ENCODE measurements at places on chromosomes 2 and 18.

GRCh38 chr2:12416600-12416999 is 300.1 kb upstream of the TRIB2 start:
- DNase-seq = peak; percentile 50

DNA sequence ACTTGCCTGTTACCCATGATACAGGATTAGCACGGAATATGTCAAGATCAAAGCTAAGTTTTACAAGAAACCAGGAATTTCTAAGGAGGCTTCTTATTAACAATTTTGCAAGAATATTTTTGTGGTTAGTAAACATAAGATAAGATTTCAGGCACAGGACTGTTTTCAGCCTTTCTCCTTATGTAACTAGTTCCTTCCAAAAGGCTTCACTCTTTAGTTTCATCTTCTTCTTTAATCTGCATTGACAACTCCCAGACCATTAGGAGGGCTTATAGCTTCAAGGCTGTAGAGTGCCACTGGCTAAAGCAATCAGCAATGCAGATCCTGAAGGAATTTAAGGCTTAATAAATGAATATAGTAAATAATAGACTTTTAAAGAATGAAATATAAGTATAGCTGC is 29.3 kb downstream of the SLC14A1 start:
- DNase-seq = no peak

DNA sequence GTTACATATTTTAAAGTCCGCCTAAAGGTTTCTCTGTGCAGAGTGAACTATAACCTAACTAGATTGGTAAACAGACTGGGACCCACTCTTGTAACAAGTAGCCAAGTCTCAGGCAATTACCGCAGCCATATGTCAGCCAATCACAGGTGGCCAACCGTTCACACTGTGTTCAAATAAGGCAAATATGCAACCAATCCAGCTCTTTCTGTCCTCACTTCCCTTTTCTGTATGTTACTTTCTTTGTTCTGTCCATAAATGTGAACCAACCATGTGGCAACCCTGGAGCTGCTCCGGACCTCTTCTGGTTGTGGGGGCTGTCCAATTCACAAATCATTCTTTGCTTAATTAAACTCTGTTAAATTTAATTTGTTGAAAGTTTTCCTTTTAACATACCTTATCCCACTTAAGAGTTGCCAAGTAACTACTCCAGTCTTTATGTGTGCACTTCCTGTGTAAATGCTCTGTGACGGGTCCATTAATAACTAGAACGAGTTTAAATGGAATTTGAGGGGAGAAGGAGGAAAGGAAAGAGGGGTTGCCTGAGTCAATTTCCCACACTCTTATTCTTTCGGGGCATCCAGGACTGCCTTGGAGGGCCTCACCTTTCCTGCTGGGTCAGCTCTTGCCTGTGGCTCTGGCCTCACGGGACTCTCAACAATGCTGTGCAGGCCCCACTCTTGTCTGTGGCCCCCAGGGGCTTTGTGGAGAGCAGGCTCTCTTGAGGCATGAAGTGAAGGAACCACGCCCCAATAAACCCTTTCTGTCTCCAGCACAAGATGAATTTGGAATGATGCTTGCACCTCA is 6.6 kb upstream of the RPL37A start:
- DNase-seq = peak; percentile 21

GRCh38 chr2:24541621-24542020 is 50.6 kb downstream of the NCOA1 start:
- no peak for DNase-seq

GRCh38 chr18:50119296-50119695 is 75.7 kb downstream of the MYO5B start:
- DNase-seq = no peak

- DNase-seq = no peak
Observed at GRCh38 chr2:112725545-112726457, 5.0 kb downstream of the NT5DC4 start.

DNA sequence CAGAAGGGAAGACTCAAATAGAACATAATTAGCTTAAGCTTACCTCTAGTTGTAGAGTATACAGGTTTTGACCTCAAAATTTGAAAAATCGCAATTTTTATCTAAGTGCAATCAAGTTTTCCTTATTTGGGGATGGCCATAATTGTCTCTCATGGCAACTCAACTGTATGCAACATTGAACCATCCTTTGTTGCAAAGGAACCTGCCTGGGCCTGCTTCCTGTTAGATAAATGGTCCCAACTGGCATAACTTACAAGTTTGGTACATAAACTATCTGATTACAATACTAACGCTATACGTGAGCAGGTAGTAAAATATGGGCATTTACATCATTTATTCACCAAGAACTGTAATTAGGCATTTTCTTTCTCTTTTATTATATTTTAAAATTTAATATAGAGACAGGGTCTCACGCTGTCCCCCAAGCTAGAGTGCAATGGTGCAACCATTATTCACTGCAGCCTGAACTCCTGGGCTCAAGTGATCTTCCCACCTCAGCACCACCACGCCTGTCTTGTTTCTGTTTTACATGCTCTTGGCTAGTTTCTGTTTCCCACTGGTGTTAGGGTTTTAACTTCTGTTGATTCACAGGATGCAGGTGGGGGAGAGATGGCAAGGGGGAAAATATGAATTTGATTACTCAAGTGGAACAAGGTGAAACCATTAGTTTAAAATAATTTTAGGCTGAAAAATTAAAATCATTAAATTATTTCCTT is 55.3 kb upstream of the B3GNT2 start:
- DNase-seq = no peak

DNA sequence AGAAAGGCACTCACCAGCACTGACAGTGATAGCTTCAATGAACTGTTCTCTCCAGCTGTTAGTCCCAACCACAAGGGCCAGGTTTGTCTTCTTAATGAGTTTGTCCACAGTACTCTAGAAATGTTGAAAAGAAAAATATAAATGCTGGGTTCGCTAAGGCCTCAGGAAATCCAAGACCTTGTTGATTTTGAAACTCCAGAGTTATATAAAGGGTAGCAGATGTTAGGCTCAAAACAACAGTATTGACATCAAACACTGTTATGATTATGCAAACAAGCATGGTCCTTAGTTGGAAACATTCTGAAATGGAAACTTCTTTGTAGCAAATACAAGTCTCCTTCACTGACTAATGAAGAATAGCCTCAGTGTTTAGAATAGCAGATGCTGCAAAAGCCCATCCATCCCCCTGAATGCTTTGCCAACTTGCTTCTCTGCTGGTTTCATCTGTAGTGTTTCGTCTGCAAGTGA is 291.1 kb downstream of the SLC8A1 start:
- DNase-seq = no peak

GRCh38 chr2:11874861-11875260 is 128.4 kb downstream of the LPIN1 start:
- DNase-seq = no peak

GRCh38 chr2:29519338-29519925 is 402.0 kb downstream of the ALK start:
- peak; percentile 75 for DNase-seq

GRCh38 chr2:19574778-19575260 is 216.4 kb upstream of the OSR1 start:
- no peak for DNase-seq
